Heart left ventricle (tissue), 16 donors: ENCODE measurements at places on chromosomes 3 and 15. TPM values are rescaled to one million over a fixed set of nuclear protein-coding genes. Genes with fewer than 3 reads are reported as not detected.

Gene PDZRN3
- 30.2 TPM for polyA plus RNA-seq

Gene SYNPR
- not detected for polyA plus RNA-seq

Gene CYFIP1
- polyA plus RNA-seq, result 32.8 TPM

Gene SCN10A
- 0.72 TPM for polyA plus RNA-seq

Gene SIDT1
- polyA plus RNA-seq, result 0.38 TPM

Gene GOLGA6L7
- polyA plus RNA-seq, result not detected

Gene CCK
- polyA plus RNA-seq, result not detected

Gene EFCAB12
- 0.07 TPM for polyA plus RNA-seq

Gene PRR20G
- polyA plus RNA-seq, result not detected

Gene PROS1
- polyA plus RNA-seq, result 20.4 TPM

Gene LRRN1
- 0.07 TPM for polyA plus RNA-seq

Gene MB21D2
- polyA plus RNA-seq, result 0.91 TPM

Gene OTOL1
- not detected for polyA plus RNA-seq

Gene ITIH1
- polyA plus RNA-seq, result 0.04 TPM

Gene ADAMTSL3
- 2.6 TPM for polyA plus RNA-seq

Gene ASB14
- 3.6 TPM for polyA plus RNA-seq

Gene FHIT
- polyA plus RNA-seq, result 16.5 TPM

Gene GPR149
- not detected for polyA plus RNA-seq

Gene LHFPL4
- polyA plus RNA-seq, result not detected

Gene PPARG
- 8.9 TPM for polyA plus RNA-seq

Gene COL7A1
- polyA plus RNA-seq, result 18.5 TPM

Gene LIPC
- polyA plus RNA-seq, result 0.23 TPM

Gene RASGRF1
- polyA plus RNA-seq, result not detected

Gene PLSCR5
- not detected for polyA plus RNA-seq

Gene GABRR3
- not detected for polyA plus RNA-seq

Gene ZNF621
- polyA plus RNA-seq, result 7.5 TPM

Gene DNAH12
- not detected for polyA plus RNA-seq

Gene PIERCE2
- polyA plus RNA-seq, result 8.3 TPM

Gene SLC24A5
- not detected for polyA plus RNA-seq

Gene TMEM212
- not detected for polyA plus RNA-seq

Gene ANKRD63
- not detected for polyA plus RNA-seq

Gene SPATA12
- polyA plus RNA-seq, result 0.04 TPM

Gene FBXL22
- 20.1 TPM for polyA plus RNA-seq

Gene CLRN1
- not detected for polyA plus RNA-seq

Gene PSTPIP1
- 3.2 TPM for polyA plus RNA-seq

Gene COL6A5
- not detected for polyA plus RNA-seq

Gene RPLP1
- 1,852 TPM for polyA plus RNA-seq

Gene ZFAND6
- polyA plus RNA-seq, result 43.4 TPM

Gene RBM6
- 27.6 TPM for polyA plus RNA-seq

Gene GOLGA8H
- polyA plus RNA-seq, result 0.57 TPM

Gene OPA1
- 47.9 TPM for polyA plus RNA-seq

Gene ITGB5
- polyA plus RNA-seq, result 23.1 TPM

Gene TP63
- 0.11 TPM for polyA plus RNA-seq

Gene GOLGA8T
- polyA plus RNA-seq, result 0.30 TPM

Gene ACOX2
- polyA plus RNA-seq, result 6.6 TPM

Gene NR2E3
- 0.07 TPM for polyA plus RNA-seq

Gene C3orf49
- polyA plus RNA-seq, result not detected

Gene TRPM1
- not detected for polyA plus RNA-seq

Gene LNP1
- polyA plus RNA-seq, result 2.8 TPM

Gene TRIM69
- polyA plus RNA-seq, result 53.9 TPM

Gene AMOTL2
- 36.4 TPM for polyA plus RNA-seq

Gene USP50
- polyA plus RNA-seq, result not detected

Gene MASP1
- polyA plus RNA-seq, result 94.6 TPM

Gene VIPR1
- 3.0 TPM for polyA plus RNA-seq

Gene ISG20
- 10.3 TPM for polyA plus RNA-seq

Gene PCLAF
- polyA plus RNA-seq, result 1.3 TPM

Gene XCR1
- polyA plus RNA-seq, result 0.03 TPM
